ENCODE measurements at places on chromosomes 4 and X.

DNA sequence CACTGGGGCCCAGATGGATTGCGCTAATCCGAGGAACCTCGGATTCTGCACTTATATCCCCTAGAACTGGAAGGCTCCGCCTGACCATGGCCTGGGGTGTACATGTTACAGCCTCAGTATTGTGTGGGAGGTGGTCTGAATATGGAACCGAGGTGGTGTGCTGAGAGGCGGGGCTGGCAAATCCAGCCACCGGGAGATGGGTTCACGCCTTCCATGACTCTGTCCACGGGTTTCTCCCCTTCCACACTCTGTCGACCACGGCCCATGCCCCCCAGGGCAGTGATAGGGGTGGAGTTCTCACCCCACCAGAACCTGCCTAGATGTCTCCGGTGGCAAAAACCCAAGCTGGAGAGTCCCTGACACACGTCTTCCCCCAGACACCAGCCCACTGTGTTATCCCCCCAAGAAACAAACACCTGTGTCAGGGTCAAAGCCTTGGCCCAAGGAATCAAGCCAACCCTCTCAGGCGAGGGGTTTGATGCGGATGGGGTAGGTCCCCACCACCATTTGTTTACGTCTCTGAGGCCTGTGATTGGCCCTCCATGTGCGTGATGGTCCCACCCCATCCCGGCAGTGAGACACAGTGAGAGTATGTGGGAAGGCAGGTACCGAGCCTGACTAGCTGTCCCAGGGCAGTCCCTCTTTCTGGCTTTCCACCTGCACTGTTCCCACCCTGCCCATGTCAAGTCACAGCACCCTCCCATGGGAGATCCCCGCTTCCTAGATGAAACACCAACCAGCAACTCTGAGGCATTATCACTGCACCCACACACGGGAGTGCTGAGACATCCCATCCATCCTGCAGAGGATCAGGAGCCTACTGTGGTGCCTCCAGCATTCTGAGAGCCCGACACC, 6.6 kb upstream of the LOC101059915 start:
- DNase-seq: no peak

GRCh38 chr4:177118596-177118995, 191.1 kb upstream of the NEIL3 start:
- DNase-seq: no peak

DNA sequence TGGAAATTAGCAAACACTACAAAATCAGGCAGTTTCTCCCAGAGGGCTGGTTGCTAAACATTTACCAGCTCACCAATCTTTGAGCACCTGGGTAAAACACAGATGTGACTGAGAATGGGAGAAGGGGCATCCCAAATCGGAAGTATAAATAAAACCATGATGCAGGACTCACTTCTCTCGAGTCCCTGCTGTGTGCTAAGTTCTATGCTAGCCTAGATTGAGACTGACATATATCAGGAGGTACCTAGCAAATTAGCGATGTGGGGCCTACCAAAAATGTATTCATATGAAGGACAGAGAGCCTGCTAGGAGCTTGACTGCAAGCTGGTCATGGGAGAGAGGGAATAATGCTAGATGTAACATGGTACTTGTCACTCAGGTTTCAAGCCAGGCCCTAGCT, 171.9 kb upstream of the PGRMC2 start:
- DNase-seq: no peak

- DNase-seq: no peak
Measured at GRCh38 chr4:12118651-12119213, 690.0 kb upstream of the HS3ST1 start.

- DNase-seq: no peak
Measured at GRCh38 chr4:52588771-52589591, 70.1 kb downstream of the USP46 start.

GRCh38 chrX:147910607-147911006, 1.1 kb upstream of the FMR1 start:
- DNase-seq: no peak

DNA sequence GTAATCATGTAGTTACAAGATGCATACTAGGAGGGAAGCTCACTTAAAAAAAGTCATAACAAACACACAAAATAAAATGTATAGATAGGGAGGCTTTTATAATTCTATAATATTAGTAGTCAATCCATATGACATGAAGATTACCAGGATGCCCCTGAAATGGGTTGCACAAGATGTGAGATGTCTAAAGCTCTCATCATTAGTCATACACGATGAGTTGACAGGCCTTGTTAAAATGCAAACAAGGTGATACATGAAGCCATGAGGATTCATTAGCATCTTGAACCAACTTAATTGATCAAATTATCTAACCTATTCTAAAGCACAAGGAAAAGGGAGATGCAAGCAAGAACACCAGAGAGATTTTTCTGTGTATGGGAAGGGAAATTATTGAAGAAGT, 470.2 kb downstream of the IQCM start:
- no peak for DNase-seq

DNA sequence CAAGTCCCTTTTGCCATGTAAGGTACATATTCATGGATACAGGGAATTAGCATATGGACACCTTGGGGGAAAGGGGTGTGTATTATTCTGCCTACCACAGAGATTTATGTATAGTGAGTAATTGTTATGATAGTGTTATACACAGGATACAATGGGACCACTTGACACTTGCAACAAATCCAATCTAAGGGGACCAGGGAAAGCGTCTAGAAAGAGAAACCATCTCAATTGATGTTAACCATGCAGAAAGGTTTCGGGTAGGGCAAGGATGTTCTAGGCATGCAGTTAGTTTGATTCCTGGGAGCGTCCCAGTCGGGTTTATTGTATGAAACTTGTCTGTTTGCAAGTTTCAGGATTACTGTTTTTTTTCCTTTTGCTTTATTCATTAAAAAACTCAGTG, 34.2 kb downstream of the MMRN1 start:
- DNase-seq: no peak

DNA sequence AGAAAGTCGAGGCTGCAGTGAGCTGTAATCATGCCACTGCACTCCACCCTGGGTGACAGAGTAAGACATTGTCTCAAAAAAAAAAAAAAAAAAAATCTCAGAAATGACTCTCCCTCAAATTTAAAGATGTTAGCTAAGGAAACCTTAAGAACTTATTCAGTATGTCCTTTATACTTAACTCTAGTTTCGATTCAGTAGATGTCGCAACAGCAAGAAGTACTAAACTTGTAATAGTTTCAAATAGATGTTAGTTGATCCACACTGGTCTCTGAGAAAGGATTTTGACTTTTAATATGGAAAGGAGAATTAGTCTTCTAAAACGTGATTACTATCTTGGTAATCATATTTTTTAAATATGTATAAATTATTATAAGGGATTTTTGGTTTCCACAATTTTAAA, 29.6 kb downstream of the NKX3-2 start:
- DNase-seq: no peak

GRCh38 chr4:106299977-106300376, 16.0 kb downstream of the TBCK start:
- no peak for DNase-seq

GRCh38 chrX:14362721-14363120, 166.6 kb upstream of the GLRA2 start:
- no peak for DNase-seq

- DNase-seq: no peak
Measured at GRCh38 chr4:14744346-14744745, 257.9 kb upstream of the CPEB2 start.

- no peak for DNase-seq
Measured at GRCh38 chrX:55056820-55057674, 17.8 kb upstream of the PAGE2B start.

DNA sequence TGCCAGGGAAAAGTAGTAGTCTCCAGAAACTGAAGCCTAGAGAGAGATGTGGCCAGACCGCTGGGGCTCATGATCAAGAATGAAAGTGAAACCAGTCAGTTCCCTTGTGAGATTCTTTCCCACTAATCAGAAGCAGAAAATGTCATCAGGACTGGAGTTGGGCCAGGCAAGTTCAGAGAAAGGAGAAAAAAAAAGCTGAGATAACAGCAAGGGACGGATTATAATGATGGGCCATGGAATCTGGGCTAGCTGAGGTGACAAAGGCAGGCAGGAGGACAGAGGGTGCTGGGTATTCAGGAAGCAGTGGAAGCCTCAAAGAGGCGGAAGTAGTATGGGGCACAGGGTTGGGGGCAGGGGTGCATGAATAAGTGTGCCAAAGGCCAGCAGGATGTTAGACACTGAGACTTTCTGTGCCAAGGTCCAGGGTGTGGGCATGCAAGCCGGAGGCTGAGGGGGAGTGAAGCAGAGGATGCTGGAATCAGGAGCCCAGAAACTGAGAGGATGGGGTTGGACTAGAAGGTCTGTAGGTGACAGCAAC, 2.5 kb downstream of the CXorf38 start:
- no peak for DNase-seq

DNA sequence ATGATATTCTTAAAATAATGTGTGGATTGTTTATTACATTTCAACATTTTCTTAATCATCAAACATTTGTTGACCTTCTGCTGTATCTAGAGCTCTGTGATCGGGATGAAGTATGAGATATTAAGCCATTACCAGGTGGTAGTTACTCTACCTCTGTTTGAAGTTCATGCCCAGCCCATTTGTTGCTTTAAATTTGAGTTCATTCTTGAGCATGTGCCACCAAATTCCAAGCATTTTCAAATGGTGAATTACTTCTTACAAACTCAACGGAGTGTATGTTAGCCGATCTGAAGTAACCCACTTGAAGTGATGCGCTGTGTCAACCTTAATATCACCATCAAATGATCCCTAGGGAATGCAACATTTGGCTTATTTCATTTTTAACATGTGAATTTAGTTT, 7.3 kb upstream of the DTHD1 start:
- no peak for DNase-seq

DNA sequence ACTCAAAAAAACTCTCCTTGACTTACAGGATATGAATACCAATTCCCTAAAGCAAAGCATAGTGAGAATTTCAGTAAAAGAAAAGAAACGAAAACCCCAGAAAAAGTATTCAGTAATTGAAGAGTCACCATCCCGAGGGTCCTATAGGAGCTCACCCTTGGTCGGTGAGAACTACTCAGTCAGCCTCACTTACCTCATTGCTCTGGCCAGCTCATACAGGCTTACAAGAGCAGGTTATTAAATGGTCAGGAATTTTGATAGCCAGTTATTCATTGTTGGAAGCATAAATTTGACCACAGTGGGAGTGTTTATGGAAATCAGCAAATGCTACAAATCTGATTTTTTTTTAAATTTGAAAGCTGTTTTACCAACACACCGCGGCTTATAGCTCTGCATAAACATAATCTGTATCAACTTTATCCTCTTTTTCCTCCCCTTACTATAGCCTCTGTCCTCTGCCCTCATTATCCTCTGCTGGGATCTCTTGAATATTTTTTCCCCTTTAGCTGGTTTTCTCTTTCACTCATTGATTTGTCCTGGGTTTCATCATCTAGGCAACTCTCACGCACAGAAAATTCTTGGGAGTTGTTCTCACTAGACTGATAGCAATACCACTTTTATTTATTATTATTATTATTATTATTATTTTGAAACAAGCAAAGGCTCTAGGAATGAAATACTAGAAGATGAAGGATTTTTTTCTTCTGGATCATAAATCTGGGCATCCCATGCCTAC, 11.0 kb upstream of the CXCL2 start:
- DNase-seq: no peak

DNA sequence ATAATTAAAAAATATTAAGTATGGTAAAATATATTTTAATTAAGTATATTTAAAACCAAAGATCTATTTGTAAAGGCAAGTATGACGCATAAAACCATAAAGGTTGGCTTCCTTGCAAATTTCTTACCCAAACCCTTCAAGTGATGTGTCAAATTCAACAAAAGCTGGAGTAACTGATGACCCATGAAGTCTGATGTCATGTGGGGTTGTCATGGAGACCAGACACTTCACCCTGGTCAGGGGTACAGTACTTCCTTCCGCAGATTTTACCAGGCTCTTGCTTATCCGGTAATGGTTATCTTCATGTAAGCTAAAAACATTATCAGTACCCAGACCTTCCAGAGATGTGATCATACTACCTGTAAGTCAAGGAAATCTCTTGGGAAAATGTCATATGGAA, 170.1 kb downstream of the WDFY3 start:
- DNase-seq: no peak

DNA sequence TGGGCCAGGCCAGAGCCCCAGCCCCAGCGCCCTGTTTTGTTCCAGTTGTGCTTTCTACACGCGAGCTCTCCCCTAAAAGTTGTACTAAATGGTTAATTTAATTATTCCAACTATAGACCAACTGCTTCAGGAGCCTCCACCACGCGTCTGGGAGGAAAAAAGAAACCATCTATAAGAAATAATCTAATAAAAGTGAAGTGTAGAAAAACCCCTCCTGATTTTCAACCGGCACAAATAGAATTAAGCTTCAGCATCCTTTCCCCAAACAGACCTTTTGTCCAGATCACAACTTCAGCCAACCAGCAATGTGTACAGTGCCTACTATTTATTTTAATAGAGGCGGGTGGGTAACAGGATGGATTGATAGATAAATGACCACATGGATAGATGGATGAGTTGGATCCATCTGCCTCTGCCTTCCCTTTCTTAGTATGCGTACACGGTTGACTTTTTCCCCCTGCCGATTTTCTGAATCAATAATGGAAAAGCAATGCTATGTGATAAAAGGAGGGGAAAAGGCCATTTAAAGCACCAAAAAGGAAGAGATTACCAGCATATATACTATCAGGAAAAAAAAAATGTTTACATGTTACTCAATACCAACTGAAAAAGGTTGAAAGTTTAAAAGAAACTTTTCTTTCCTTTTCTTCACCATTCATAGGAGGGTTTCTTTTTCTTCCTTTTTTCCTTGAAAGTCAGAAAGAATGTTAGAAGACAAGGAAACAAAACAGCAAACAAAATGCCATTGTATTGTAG, 3.7 kb upstream of the PHOX2B start:
- no peak for DNase-seq

DNA sequence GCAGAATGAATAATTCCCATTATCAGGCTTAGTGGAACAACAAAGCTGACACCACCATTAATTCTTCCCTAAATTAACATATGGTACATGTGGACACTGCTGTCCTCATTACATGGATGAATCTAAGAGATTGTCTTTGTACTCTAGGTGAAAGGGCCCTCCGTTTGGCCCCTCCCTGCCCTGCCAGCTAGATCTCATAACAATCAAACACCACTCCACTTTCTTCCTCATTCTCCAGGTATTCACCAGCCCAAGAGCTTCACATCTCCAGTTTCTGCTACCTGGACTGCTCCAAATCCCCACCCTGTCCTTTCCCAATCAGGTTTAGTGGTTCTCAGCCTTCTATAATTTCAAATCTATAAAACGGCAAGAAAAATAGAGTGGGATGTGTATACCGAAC, 3.8 kb downstream of the HSD17B11 start:
- DNase-seq: no peak

- DNase-seq: no peak
Measured at GRCh38 chr4:186260504-186261448, 5.2 kb upstream of the F11 start.

- no peak for DNase-seq
Measured at GRCh38 chr4:83219344-83220331, 65.0 kb downstream of the COQ2 start.

DNA sequence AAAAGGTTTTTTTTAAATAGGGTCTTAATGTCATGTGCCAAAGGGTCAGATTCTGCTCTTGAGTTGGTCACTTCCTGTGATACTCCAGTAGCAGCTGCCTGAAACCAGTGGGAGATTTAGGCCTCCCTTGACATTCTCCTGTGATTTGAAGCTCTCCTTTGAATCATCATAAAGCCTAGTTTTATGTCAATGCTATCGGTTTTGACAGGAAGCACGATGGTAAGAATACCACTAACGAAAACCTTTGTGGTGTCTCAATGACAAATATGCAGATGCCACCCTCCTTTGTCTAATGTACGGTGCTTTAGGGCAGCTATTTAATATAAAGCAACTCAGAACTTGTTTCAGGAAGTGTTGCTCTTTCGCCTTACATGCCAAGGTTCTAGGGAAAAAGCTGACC, 44.2 kb downstream of the CCNI start:
- DNase-seq: no peak

- DNase-seq: no peak
Measured at GRCh38 chr4:153227469-153228075, 23.3 kb downstream of the TRIM2 start.
